Activated effector memory CD4-positive, alpha-beta T cell treated with Interleukin-2 at 50 U/mL for 16 hours (primary cell): ENCODE measurements at places on chromosomes 16 and 17.
A peak's percentile ranks its signal among the peaks of the same experiment; 100 is the strongest.

DNA sequence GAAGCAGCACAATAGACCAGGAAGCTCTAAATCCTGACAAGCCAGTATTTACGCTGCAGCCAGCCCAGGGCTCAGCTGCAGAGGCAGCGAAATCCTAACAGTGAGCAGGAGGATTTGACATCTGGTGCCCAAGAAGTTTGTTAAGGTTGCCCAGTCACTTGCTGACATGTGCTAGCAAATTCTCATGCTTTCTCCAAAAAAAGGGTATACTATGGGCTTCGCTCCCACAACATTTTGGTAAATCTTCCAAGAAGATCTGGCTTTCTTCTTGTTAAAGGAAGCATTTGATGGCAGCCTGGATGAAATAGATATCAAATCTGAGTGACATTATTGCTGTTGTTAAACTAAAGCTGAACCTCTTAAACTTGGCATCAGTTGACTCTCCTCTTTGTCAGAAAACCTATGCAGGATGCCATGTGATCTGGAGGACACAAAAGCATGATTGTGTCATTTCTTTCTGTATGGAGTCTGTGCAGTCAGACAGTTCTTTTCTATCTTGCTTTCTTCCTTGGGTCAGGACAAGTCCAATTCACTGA lies 949.7 kb upstream of the RBFOX1 start:
- DNase-seq = no peak

DNA sequence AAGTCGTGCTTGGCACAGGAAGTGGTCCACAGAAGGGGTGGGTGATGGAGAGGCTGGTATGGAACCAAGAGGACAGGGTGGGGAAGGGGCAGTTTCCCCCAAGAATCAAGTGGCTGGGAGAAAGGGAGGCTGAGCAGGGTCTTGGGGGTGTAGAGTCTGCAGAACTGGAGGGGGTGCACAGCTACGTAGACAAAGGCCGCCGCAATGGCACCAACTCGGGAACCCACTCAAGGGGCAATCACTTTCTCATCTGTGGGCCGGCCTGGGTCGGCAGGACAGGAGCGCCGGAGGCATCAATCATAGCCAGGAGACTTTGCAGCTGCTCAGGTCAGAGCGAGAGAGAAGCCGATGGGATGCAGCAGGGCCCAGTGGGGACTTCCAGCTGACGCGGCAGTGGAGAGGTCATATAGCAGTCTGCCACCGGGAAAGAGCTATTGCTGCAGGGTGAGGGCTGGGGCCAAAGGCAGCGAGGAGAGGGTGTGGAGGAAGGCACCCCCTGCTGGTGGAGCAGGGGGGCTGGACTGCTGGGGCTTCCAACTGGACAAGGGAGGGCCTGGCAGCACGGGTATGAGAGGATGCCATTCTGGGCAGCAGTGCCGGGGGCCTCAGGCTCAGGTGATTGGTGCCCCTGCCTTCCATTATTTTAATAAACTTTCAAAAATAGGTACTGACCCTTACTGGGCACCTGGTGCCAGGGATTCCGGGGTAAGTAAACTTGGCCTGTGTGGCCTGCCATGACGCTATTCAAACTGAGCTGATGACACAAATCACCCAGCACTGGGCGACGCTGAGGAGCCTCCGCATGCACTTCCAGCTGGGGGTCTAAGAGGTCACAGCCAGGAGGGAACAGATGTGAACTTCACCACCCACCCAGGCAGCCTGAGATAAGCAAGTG lies 52.5 kb upstream of the MTSS2 start:
- DNase-seq = no peak

GRCh38 chr16:55271945-55272513 lies 52.0 kb upstream of the IRX6 start:
- DNase-seq = no peak

DNA sequence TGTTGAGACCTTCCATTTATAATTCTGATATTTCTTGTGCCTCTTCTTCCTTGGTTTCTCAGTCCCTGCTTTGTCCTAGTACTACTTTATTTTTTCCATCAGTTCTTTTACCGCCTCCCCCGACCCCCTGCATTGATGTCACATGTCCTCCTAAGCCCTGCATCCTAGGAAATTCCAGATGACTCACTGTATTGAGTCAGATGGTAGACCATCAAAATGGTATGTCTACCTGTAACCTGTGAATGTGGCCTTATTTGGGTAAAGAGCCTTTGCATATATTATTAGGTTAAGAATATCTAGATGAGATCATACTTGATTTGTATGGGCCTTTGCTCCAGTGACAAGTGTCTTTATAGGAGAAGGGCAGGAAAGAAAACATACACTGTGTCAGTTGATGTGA lies 515.3 kb upstream of the CA10 start:
- DNase-seq = no peak

- no peak for DNase-seq
Measured at GRCh38 chr17:61686113-61686512, 95.1 kb upstream of the NACA2 start.

GRCh38 chr17:59105852-59106462 lies 723 bp downstream of the TRIM37 start:
- DNase-seq = peak; percentile 70

- no peak for DNase-seq
Measured at GRCh38 chr16:3907586-3907985, 27.1 kb upstream of the CREBBP start.

GRCh38 chr16:22161999-22162655 lies at the start of gene SDR42E2:
Gene SDR42E2 (plus strand): TSS chr16:22162506. CDS start chr16:22165583, 3,077 bp downstream.
- DNase-seq = peak; percentile 27

- no peak for DNase-seq
Measured at GRCh38 chr17:78272181-78272913, 40.9 kb downstream of the TMEM235 start.

GRCh38 chr16:4578961-4579530 lies 22.9 kb downstream of the C16orf96 start:
- no peak for DNase-seq

- DNase-seq = no peak
Measured at GRCh38 chr16:51919736-51920135, 627.2 kb downstream of the TOX3 start.
